H9 (cell line): ENCODE measurements at places on chromosomes 11 and 22. TPM values are rescaled to one million over a fixed set of nuclear protein-coding genes. Genes with fewer than 3 reads are reported as not detected.
A peak's percentile ranks its signal among the peaks of the same experiment; 100 is the strongest.

The DGCR6L gene
- total RNA-seq: 38.6 and 40.4 TPM in 2 replicates

GRCh38 chr11:358129-358800 is 11.0 kb upstream of the B4GALNT4 start:
- peak; percentile 31 for DNase-seq

DNA sequence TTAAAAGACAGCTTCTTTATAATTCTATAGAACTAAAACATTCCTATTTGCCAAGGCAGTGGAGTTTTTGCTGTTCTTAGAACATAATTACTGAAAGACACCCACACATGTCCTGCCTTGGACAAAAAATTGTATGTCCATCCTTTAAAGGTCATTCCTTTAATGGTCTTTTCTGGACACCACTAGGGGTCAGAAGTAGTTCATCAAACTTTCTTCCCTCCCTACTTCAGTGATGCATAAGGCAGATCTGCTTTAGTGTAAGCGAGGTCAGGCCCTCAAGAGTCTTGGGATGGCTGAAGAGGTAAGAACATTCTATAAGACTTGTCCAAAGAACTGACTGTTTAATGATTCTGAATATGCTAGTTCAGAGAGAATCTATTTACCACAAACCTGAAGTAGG is 4.3 kb upstream of the OR51V1 start:
- DNase-seq: no peak

DNA sequence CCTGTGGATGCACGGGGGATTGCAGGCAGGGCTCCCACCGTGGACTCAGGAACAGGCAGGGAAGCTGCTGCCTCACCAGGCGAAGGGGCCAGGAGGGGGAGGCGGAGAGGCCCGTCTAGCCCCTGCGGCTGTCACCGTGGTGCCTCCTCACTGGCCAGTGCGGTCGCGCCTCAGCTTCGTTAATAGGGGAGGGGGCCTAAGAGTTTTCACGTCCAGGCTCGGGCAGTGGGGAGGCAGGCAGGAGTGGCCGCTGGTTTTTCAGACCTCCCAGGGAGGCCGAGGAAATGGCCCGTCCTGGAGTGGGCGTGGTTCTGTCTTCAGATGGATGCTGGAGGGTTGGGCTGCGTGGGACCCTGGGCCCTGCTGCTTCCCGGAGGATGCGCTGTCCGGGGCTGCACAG is 91.1 kb upstream of the B3GAT1 start:
- DNase-seq: peak; percentile 46

GRCh38 chr22:17980638-17981051 is 43.7 kb downstream of the MICAL3 start:
- DNase-seq: no peak

GRCh38 chr11:75356613-75357012 is 5.2 kb upstream of the ARRB1 start:
- no peak for DNase-seq

DNA sequence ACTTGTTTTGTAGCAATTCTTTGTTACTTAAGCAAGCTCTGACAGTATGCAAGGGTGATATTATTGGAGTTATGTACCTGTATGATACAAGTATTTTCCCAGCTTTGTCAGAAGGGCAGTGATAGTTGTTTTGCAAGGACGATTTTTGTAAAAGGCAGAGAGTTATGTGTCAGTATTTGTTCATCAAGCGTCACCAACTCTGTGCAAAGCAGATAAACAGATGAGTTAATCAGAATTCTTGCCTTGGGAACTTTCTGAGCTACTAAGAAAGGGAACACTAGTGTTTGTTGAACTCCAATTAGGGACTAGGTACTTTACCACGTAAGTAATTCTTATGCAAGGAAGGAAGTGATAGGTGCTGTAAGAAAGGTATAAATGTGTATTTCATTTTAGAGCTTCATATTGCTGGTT is 1.4 kb downstream of the USP47 start:
- no peak for DNase-seq

DNA sequence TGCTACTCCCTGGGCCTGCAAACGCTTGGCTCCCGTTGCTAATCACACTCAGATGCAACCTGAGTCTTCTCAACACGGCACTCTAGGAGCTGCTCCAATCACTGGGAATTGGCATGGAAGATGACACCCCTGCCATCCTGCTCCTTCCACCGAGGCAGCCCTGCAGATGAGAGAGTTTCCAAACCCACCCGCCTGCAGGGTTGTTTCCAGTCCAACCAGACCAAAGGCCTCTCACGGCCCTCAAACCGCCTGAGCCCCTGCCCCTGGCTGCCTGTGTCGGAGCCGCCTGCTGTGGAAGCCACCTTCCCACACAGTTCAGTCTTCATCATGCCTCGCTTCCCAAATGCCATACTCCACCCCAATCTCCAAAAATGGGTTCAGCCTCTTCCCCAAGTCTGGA is 36.8 kb upstream of the TP53I11 start:
- no peak for DNase-seq

GRCh38 chr11:2121227-2122130 is 17.7 kb downstream of the IGF2 start:
- DNase-seq: no peak

The PATE2 gene
- 0.17 and 0.44 TPM in 2 replicates for total RNA-seq

GRCh38 chr11:129368889-129369672 is 6.6 kb upstream of the BARX2 start:
- no peak for DNase-seq

DNA sequence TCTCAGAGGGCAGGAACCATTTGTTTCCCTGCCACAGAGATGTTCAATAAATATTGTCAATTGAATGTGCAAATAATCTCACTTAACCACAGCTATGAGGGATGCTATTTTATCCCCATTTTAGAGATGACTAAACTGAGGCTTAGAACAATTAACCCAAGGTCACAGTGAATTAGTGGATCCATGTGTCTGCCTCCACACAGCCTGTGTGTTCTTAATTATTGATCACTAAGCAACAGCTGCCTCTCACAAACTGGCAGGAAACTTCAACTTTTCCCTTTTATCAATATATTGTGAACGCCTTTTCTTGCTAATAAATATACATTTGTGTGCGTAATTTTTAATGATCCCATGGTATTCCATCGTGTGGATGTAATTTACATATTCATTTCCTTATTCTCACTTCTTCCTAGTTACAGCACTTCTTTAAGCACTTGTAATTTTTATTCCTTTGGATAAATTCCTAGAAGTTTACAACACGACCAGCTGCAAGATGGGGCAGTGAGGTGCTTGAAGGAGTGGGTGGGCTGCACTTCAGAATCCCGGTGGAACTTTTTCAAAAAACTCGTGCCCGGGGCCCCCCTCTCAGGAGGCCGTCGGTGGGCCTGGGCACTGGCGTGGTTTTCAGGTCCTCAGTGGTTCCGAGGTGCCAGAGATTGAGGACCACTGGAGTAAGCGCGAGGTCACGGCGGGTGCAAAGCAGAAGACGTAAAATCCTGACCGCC is 915 bp upstream of the SREBF2 start:
- DNase-seq: no peak

- DNase-seq: no peak
Measured at GRCh38 chr22:16866167-16866566, 41.0 kb upstream of the XKR3 start.

The SYT13 gene
- 4.3 and 6.0 TPM in 2 replicates for total RNA-seq

The ENTHD1 gene
- total RNA-seq: not detected in 2 replicates

The APOA5 gene
- total RNA-seq: 0.11 TPM in 1 of 2 replicates, not detected in the other

- no peak for DNase-seq
Measured at GRCh38 chr11:65906602-65907001, 6.4 kb upstream of the FOSL1 start.

GRCh38 chr22:21629255-21630149 is at the start of gene YDJC:
Gene YDJC (minus strand): TSS chr22:21630022. CDS start chr22:21630014, 8 bp downstream.
- DNase-seq: peak; percentile 94

- DNase-seq: no peak
Measured at GRCh38 chr11:74412733-74413359, 14.6 kb upstream of the PGM2L1 start.

DNA sequence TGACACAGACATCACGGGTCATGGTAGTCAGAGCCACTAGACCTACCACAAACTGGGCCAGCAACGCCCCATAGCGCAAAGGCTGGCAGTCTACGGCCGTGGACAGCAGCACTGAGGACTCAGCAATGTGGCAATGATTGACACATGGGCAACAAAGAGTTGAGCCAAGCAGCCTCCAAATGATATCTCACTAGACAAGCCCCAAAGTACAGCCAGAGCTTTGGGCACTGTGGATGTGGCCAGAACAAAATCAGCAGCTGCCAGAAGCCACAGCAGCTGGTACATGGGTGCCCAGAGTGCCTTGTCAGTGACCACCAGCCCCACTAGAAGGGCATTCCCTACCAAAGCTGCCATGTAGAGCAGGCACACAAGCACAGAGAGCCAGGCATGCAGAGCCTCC is 11.2 kb upstream of the UBQLNL start:
- DNase-seq: no peak

DNA sequence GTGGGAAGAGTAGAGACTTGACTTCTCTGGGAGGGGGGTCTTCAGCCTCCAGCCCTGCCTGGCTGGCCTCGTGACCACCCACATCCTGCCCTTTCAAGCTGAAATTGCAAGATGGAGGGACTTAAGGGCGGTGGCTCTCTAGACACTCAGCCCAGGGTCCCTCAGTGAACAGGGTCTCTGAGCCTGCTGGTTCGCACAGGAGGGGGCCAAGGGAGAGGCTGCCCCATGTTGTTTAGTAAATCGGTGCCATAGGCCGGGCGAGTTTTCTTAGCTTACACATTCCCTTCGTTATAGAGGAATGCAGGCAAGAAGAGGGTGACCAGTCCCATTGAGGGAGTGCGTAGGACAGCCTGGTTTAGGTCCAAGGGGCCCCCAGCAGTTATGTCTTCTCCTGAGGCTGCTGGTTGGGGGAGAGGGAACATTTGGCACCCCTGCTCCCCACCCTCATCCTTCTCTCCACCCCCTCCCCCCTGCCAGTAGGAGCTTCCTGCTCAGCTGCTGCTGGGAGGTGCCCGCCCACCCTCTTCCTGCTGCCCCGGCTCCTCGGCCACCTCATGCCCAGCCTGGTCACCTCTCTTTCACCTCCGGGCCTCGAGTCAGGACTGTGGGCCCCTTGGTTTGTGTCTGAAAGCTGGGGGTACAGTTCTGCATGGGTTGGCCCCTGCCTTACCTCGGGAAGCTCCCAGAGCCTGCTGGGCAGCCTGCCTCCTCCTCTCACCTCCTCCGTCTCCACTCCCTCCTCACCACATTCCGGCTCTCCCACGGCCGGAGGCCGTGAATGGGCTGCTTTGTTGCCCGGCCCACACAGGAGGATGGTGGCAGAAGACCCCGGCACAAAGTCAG is 3.9 kb downstream of the FRMD8 start:
- DNase-seq: no peak

The BBS1 gene
- 27.2 and 29.5 TPM in 2 replicates for total RNA-seq

- DNase-seq: no peak
Measured at GRCh38 chr11:73467505-73467904, 91.3 kb downstream of the RELT start.

The KDM4D gene
- 1.4 and 1.9 TPM in 2 replicates for total RNA-seq

GRCh38 chr11:124052966-124053365 is 11.8 kb upstream of the OR10G7 start:
- DNase-seq: no peak

DNA sequence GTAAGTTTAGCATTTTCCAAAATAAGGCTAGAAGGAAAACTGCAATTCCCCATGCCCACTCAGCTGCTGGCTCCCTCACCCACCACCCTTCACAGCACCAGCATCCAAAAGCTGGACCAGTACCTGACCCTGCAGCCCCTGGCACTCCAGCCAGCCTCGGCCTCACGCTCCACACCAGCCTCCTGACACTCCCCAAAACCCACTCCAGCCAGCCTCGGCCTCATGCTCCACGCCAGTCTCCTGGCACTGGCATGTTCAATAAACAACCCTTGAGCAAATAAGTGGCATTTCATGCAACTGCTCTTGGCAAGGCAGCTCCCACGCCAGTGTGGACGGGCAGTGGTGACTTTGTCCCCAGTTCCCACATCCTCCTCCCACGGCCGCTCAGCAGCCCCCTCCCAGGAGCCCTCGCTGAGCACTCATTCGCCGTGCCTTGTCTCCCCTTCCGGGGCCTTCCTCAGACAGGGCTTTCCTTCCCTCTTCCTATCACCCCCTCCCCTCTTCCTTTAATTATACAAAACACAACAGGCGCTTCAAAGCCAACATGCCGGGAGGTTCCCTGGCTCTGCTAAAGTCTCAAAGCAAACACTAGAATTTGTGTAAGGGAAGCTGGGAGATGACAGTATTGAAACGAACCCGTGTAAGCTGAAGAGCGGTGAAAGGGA is 6.8 kb downstream of the TOLLIP start:
- DNase-seq: peak; percentile 14

DNA sequence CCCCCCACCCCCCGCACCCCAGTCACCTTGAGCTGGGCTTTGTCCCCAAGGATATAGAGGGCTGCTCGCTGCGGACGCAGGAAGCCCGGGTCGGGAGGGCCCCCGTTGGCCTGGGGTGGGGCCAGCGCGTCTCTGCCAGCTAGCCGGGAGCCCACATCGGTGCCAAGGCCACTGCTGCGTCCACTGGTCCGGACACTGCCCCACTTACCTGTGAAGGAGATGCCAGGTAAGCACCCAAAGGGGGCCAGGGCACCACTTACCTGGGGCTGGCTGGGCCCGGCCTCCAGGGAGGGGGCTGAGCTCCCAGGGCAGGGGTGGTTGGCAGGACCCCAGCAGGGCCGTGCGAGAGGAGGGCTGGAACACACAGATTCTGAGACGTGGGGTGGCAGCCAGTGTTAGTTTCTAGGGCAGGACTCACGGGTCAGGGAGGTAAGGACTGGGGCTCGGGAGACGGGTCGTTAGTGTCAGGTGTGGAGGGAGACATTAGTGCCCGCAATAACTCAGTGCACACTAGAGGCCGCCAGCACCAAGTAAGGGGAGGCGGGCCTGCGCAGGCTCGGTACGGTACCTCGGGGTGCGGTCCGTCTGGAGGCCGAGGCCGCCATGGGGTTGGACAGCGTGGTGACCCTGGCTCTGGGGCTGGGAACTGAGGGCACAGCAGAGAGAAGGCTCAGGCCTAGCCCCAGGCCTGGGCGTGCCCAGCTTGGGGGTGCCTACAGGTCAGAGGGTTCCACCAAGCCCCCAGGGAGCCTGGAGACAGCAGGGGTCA is 18.2 kb downstream of the SBF1 start:
- DNase-seq: peak; percentile 53

The B3GAT1 gene
- total RNA-seq: 29.3 and 34.3 TPM in 2 replicates

DNA sequence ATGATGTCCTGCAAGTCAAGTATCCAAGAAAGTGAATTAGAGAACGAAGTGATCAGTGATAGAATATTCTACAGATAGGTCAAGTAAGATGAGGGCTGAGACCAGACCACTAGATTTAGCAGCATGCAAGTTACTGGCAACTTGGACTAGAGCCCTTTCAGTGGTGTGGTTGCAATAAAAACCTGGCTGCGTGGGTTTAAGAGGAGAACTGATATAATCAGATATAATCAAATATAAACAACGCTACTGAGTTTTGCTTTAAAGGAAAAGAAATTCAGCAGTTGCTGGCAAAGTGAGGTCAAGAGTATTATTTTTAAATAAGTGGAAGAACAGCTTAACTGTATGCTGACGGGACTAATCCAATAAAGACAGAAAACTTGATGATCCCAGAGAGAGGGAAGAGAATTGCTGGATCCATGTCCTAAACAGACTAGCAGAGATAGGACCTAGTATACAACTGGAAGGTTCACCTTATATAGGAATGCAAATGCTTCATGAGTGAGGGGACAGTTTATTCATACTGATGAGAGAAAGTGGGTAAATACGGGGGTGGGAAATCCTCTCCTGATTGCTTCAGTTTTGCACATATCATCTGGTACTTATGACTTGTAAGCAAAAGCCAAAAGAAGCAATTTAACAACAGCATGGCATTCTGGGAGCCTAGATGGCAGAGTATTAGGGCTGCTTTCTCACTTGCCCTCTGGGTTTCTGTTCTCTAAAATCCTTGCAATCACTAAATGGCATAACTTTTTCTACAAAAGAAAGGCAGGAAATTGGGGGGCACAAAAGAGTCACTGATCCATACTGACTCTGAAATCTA is 146.2 kb downstream of the RBFOX2 start:
- DNase-seq: no peak
